ENCODE measurements at places on chromosomes 7 and 10.
A peak's percentile ranks its signal among the peaks of the same experiment; 100 is the strongest.

- DNase-seq = no peak
Measured at GRCh38 chr10:68171539-68172080, 60.3 kb downstream of the ATOH7 start.

GRCh38 chr10:77328272-77328816, 309.3 kb downstream of the KCNMA1 start:
- no peak for DNase-seq

- DNase-seq = no peak
Measured at GRCh38 chr7:70700055-70700940, 431.6 kb upstream of the GALNT17 start.

DNA sequence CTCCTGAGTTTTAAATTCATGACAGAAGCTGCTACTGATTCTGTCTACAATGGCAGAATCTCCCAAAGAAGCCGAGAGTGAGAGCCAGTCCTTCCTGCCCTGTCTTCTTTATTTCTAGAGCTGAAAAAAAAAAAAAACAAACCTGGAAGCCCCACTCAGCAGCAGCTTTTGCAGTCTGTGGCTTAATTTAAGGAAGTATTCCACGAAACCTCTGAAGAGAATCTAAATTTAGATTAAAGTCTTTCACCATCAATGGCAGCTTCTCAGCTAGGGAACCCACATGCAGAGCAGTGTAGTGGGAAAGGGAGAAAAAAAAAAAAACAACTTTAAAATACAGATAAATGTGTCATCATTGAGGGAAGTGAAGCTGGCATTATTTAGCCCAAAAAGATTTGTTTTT, 23.4 kb downstream of the SMURF1 start:
- no peak for DNase-seq

- DNase-seq = no peak
Measured at GRCh38 chr7:91193141-91193540, 71.1 kb upstream of the FZD1 start.

DNA sequence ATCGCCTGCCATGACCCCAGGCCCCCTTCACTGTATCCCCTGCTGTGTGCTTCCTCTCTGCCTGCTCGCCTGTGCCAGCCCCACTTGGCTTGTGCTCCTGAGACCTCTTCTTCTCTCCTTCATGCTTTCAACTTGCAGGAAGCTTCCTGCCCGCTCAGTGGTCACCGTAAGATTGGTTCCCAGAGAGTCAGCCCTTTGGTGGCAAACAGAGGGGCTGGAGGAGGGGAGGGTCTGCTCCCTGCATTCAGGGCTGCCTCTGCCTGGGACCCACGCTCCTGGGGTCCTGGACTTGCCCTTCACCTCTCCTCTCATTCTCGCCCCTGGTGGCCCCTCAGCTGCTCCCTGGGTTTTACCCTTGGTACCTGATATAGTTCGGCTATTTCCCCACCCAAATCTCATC, 45.8 kb upstream of the ZNF32 start:
- no peak for DNase-seq

DNA sequence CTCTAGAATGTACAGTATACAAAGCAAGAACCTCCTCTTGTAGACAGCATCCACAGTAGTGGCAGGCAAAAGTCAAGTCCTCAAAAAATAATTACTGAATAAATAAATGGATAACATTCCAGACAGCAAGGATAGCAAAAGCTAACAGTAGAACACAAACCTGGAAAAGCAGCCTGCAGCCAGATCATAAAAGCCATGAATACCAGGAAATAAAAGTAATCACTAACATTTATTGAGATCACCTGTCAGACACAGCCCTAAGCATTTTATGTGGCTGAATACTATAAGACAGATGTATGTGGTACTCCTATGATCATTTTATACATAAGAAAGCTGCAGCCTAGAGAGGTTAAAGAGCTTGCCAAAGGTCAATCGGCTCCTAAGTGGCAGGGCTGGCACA, 34.0 kb downstream of the CUL2 start:
- no peak for DNase-seq

DNA sequence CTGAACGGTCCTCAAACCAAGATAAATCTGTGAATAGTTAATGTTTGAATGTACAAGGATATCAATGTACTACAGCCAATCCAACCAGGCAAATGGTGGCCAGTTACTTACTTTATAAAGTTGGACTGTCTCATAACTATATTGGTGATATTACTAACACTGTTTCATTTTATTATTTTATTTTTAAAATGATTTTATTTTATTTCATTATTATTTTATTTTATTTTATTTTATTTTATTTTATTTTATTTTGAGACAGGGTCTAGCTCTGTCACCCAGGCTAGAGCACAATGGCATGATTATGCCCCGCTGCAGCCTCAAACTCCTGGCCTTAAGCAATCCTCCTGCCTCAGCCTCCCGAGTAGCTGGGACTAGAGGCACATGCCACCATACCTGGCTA, 6.8 kb downstream of the IL15RA start:
- no peak for DNase-seq

- no peak for DNase-seq
Measured at GRCh38 chr7:113809581-113809980, 109.2 kb downstream of the PPP1R3A start.

DNA sequence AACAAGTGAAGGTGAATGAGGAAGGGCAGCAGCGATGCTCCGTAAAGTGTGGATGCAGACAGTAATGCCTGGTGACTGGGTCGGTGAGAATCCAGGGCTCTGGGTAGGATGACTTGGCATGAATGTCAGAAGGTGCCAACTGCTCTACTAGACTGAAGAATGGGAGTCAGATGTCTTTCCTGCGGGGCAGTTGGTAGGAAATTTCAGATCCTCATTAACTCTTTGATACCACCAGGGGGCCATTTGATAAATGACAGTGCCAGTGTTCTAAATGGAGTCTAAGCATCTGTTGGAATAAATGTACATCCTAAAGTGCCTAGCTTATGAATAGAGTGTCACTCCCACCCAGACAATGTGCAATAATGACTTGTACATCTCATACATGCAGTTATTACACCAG, 462.0 kb downstream of the GRM8 start:
- DNase-seq = no peak

DNA sequence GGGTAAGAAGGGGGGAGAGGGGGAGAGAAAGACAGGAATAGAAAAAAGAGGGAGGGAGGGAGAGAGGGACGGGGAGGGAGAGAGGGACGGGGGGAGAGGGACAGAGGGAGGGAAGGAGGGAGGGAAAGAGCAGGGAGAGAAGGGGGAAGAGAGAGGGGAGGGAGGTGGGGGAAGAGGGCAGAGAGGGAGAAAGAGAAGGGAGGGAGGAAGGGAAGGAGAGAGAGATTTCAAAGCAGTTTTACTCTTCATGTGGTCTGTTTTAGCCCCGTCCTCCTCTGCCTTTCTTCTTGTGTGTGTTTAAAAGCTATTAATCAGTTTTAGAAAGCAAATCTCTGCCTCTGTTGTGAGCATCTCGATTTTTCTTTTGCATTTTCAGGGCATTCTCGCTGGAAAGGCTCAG, 237.0 kb downstream of the WDR37 start:
- no peak for DNase-seq

GRCh38 chr10:76509446-76509845, 1078.0 kb downstream of the LRMDA start:
- no peak for DNase-seq

DNA sequence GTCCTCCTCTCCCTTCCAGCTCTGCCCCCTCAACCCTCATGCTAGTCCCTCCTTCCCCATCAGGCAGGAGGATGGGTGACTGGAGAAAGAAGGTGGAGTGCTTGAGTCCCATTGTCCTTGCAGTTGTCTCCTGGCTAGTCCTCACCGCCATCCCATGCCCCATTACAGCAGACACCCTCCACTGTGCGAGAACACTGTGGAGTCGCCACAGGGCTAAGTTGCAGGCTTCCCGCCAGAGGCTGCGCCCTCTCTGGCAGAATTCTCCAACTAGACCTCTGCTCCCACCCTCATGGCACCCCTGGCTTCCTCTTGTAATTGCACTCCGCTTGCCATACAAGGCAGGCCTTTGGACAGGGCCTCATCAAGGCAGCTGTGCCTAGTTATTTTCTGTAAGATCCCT, 3.1 kb downstream of the GIMAP2 start:
- no peak for DNase-seq

GRCh38 chr10:44965651-44966097, 6.1 kb downstream of the RASSF4 start:
- DNase-seq = no peak

DNA sequence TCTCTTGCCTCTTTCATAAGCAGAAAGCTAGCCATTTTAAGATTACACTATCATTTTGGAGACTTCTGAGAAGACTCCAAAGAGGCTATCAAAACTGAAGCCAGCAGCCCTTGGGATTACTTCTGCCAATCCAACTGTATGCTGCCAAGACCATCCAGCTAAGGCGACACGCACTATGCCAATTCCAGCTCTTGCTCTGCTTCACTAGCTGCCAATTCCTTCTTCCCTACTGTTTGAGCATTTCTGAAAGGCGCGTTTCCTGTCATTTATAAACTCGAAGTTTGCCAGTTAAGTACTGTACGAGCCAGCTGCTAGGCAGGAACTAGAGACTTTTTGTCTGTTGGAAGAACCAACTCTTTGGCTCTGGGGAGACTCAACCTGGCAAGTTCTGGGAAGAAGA, 36.5 kb downstream of the MALSU1 start:
- no peak for DNase-seq

- peak; percentile 71 for DNase-seq
Measured at GRCh38 chr7:74656441-74656836, 1.1 kb upstream of the GTF2I start.

- no peak for DNase-seq
Measured at GRCh38 chr7:49297958-49298357, 373.6 kb downstream of the CDC14C start.

- no peak for DNase-seq
Measured at GRCh38 chr7:25392588-25393338, 164.5 kb upstream of the NPVF start.

All from Right ventricle myocardium superior (tissue), 1 donor.